ENCODE measurements at places on chromosomes 13 and 19.
A peak's percentile ranks its signal among the peaks of the same experiment; 100 is the strongest.

- no peak for DNase-seq
Measured at GRCh38 chr19:8204961-8205360, 4.2 kb upstream of the CERS4 start.

- no peak for DNase-seq
Measured at GRCh38 chr13:106161146-106161545, 374.3 kb downstream of the EFNB2 start.

- no peak for DNase-seq
Measured at GRCh38 chr19:1261538-1261797, 7.7 kb upstream of the CIRBP start.

GRCh38 chr13:44399074-44399473 lies 25.4 kb downstream of the SERP2 start:
- DNase-seq, result no peak

- peak; percentile 49 for DNase-seq
Measured at GRCh38 chr19:58033741-58034476, at the start of gene ZSCAN1. Gene ZSCAN1 (plus strand): TSS chr19:58034025. CDS start chr19:58037837, 3,812 bp downstream.

GRCh38 chr19:17246681-17247425 lies 1.1 kb upstream of the NR2F6 start:
- peak; percentile 69 for DNase-seq

DNA sequence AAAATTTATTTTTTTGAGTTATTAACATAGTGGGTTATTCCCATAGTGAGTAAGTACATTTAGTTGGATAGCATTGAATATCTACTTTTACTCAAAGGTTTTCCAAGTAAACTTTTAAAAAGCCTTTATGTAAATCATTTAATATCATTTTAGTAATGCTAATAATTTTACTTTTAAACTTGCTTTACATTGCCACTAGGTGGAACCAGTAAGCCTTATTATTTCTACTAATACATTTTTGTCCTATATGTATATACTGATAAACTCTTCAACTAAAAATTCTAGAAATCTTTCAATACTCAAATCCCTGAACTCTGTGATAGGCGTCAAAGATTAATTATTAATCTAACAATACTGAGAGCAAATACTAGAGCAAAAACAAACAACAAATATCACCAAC lies 1709.2 kb upstream of the PCDH20 start:
- no peak for DNase-seq

DNA sequence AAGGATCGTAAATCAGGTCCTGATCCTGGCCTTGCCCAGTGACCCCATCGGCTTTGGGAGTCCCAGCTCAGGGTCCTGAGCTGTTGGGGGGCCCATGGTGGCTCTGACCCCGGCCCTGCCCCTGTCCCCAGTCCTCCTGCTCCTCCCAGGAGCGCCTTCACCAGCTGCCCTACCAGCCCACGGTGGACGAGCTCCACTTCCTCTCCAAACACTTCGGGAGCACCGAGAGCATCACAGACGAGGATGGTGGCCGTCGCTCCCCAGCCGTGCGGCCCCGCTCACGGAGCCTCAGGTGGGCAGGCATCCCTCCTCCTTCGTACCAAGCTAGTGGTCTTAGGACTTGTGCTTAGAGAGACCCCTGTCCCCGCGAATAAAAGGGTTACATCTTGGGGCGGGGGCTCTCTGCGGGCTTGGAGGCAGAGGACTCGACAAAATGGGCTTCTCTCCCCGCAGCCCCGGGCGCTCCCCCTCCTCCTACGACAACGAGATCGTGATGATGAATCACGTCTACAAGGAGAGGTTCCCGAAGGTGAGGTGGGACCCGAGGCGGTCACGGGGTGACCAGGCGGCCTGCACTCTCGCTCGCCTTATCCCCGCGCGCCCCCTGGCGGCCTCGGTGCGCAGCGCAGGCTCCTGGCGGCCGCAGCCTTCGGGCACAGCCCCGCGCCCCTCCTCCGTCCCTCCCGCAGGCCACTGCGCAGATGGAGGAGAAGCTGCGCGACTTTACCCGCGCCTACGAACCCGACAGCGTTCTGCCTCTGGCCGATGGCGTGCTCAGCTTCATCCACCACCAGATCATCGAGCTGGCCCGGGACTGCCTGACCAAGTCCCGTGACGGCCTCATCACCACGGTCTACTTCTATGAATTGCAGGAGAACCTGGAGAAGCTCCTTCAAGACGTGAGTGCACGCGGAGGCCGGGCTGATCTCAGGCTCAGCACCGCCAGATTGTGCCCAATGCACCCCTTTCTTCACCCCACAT lies 9.1 kb downstream of the MAST1 start:
- DNase-seq, result peak; percentile 87

- no peak for DNase-seq
Measured at GRCh38 chr13:51966186-51966585, 45.1 kb downstream of the ATP7B start.

GRCh38 chr13:50526661-50527071 lies 316.8 kb downstream of the DLEU7 start:
- DNase-seq, result no peak

DNA sequence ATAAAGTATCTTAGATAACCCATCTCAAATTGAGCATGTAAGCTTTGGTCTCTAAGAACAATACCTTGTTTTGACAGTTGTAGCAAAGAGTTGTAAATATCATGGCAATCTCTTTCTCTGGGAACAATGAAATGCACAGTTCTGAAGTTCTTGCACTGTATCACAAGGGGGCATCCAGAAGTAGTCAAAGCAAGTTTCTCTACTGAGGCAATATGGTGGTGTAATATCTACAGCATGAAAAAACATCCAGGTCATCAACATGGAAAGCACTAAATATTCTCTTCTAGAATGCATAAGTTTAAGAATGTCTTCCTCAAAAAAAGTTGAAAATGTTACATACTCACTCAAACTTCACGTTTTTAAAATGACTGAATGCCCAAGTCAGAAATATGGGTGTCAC lies 19.6 kb downstream of the MTMR6 start:
- DNase-seq, result peak; percentile 30
